ENCODE measurements at places on chromosomes 3 and 15.

- DNase-seq: no peak
Measured at GRCh38 chr3:127518456-127519081, 72.0 kb downstream of the TPRA1 start.

DNA sequence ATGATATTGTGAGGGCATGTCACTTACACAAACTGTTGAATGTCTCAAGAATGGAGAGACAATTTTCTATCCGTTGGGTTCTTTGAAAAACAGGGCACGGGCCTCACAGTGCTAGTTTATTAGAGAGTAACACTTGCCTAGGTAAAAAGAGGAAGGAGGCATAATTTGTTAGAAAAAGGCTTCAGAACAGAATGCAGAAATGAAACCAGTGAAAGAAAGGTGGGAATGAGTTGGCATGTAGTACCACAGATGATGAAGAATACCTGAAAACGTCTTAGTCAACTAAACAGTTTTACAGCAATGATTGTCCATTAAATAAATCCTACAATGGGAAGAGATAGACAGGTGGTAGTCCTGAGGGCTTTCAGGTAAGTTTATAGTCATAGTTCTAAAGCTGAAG is 1399.7 kb upstream of the CADM2 start:
- no peak for DNase-seq

- no peak for DNase-seq
Measured at GRCh38 chr15:65370885-65371284, 6.9 kb downstream of the IGDCC3 start.

- no peak for DNase-seq
Measured at GRCh38 chr3:169324452-169324785, 339.1 kb downstream of the MECOM start.

DNA sequence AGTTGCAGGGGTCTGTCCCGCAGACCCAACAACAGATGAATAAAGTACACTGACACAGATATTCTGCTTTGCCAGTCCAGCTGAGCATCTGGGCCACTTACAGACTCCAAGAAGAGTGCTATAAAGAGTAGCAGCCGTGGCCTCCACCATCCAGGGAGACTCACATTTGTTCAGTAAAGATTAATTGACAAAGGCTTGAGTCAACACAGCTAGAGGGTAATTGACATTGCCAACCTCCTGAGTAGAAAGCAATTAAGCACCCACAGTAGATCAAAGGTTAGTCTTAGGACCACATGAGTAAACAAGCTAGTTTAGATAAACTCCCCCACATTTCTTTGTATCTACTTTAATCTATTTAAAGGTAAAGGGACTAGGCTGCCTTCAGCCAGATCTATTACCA is 16.3 kb upstream of the CRTC3 start:
- DNase-seq: no peak

GRCh38 chr3:138241061-138241460 is 54.0 kb downstream of the ARMC8 start:
- no peak for DNase-seq

- DNase-seq: no peak
Measured at GRCh38 chr15:58856086-58856485, 77.4 kb downstream of the SLTM start.

GRCh38 chr3:50411229-50411628 is 51.9 kb upstream of the TMEM115 start:
- DNase-seq: no peak

- DNase-seq: peak; percentile 12
Measured at GRCh38 chr15:29570121-29570947, 251.9 kb downstream of the TJP1 start.

DNA sequence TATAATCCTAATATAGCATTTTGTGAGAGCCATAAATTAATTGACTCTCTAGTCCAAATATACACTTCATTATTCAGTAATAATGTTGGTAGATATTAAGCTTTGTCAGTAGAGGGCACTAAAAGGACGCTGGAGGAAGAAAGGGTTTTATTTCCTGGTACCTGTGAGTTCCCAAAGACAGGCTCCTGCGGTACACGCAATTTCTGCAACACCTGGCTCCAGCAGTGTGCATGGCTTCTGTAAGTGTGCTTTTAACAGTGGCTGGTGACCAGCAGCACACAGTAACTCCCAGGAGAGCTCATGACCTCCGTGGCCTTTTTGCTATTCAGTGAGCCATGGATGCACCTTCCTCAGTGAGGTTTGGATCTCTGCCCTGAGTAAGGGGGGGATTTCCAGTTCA is 338.3 kb upstream of the ZNF385D start:
- peak; percentile 1 for DNase-seq

DNA sequence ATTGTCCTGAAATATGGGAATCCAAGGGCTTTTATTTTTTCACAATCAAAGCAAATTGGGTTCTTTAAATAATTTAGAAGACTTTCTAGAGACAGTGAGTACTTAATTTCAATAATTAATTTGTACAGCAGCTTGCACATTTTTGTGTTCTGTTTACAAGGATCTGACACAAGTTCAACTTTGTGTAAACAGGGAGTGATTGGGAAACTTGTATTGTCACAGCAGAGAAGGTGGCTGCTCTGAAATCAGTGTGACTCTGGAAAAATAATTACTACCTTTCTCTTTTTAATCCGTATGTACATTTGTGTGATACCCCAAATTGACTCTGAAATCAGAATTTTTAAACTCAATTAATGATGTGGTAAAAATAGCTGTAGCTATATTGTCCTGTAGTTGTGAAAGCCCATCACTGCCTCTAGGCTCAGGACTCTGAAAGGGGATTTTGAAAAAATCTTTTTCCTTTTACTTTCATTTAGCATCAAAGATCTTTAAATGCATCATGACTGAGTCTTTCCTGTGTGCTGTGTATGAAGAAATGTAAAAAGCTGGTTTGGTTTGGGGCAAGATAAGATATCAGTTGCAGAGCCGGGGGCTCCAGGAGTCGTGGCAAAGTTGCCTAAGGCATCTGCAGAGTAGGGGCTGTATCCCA is 45.1 kb downstream of the MFSD1 start:
- DNase-seq: no peak

- DNase-seq: no peak
Measured at GRCh38 chr3:191005790-191006189, 143.3 kb upstream of the GMNC start.

All from A673 (cell line).